ENCODE measurements at places on chromosomes 16 and 17.

DNA sequence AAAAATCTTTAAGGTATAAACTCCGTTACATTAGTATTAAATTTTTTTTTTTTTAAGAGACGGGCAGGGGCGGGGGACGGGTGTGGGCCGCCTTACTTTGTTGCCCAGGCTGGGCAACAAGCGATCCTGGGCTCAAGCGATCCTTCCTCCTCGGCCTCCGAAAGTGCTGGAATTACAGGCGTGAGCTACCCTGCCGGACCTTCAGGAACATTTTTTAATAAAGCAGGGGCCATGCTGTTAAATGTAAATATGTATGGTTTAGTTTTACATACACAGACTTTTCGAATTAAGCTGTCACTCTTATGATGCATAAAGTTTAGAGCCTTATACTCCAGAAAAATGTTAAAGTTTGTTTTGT, 2.4 kb downstream of the PPM1D start:
- H3K4me3 ChIP-seq, result peak overlapping the region; percentile 99
- H3K27me3 ChIP-seq, result no peaks in the 10 kb centered on the region
- H3K27ac ChIP-seq, result no peak overlapping the region

DNA sequence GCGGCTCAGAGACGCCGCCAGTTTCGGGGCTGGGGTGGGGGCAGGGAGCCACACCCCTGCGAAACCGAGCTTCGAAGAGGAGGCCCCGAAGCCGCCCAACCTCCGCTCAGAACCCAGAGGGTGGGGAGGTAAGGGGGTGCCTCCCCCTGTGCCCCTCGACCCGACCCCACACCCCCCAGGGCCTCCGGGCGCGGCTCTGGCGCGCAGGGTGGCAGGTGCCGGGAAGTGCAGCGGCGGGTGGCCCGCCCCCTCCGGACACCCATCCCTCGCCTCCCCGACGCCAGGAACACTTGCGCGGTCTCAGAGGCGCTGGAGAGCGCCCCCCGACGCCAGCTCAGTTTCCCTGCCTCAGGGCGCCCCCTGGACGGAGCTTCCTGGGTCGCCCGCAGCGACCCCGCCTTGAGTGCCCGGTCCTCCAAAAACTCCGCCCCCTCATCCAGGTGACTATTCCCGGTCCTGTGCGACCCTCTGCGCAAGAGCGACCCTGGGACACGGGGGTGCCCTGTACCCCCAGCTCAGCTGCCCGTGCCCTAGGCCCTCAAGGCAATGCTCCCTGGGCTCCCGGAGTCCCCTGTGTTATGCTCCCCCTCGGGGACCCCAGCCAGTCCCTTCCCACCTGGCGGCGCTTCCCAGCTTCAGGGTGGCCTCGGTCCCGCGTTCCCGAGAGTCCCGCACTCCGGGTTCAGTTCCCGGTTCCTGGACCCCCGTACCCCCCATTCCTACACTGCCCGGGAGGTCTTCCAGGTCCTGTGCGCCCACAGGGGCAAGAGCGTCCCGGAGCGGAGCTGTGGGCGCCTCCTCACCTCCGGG, 562 bp downstream of the PPL start:
- no peak overlapping the region for H3K4me3 ChIP-seq
- H3K27ac ChIP-seq, result no peak overlapping the region
- peaks cover 68% of the 10 kb centered on the region for H3K27me3 ChIP-seq

- H3K36me3 ChIP-seq, result peaks cover 4% of the 10 kb centered on the region
- peaks cover 6% of the 10 kb centered on the region for H3K4me1 ChIP-seq
- H3K27ac ChIP-seq, result peak overlapping the region; percentile 78
- DNase-seq, result no peak
- no peak overlapping the region for H3K4me3 ChIP-seq
- no peaks in the 10 kb centered on the region for H3K27me3 ChIP-seq
Observed at GRCh38 chr17:8147805-8148404, 4.3 kb downstream of the PER1 start.

DNA sequence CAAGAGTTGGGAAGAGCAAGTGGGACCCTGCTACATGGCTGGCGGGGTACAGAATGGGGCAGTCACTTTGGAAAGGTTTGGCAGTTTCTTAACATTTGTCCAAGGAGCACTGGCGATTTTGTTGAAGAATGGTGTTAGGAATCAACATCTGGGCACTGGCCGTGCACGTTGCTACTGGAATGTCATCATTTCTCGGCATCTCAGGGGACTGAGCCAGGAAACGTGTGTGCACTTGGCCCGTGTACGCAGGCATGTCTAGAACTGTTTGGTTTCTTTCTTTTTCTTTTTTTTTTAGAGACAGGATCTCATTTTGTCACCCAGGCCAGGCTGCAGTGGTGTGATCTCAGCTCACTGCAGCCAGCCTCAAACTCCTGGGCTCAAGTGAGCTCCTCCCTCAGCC, 17.3 kb upstream of the FOXK2 start:
- DNase-seq, result no peak
- no peak overlapping the region for H3K4me3 ChIP-seq
- no peaks in the 10 kb centered on the region for H3K36me3 ChIP-seq
- H3K27ac ChIP-seq, result no peak overlapping the region
- peaks cover 3% of the 10 kb centered on the region for H3K27me3 ChIP-seq

DNA sequence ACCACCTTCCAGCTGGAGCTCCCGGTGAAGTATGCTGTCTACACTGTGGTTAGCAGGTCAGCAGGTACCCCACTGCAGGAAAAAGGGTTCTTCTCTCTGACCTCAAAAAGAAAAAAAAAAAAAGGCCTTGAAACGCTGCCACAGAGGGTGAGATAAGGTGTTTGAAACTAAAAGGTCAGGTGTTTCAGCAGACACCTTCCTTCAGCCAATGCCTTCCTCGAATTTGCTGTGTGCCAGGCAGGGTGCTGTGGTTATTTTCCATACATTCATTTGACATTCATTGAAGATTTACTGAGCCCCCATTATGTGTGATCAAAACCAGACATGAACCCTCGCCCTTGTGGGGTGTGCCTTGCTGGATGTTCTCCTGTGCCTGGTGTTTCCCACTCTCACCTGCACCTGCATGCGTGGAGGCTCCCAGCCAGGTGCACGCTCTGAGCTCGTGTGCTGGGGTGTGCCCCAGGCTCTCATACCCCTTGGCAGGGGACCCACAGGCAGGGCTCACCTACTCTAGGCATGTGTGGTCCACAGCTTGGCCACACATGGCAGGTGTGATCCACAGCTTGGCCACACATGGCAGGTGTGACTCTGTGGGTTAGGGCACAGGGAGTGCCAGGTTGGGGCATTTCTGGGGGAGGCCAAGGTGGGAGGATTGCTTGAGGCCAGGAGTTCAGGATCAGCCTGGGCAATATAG, 15.8 kb upstream of the ITGAD start:
- DNase-seq, result no peak
- no peak overlapping the region for H3K4me3 ChIP-seq
- H3K36me3 ChIP-seq, result no peaks in the 10 kb centered on the region
- H3K27me3 ChIP-seq, result peaks cover 25% of the 10 kb centered on the region
